Stimulated activated CD8-positive, alpha-beta memory T cell treated with anti-CD3 and anti-CD28 coated beads, Interleukin-15, amount 100 ng/mL, for 24 hours (primary cell): ENCODE measurements at places on chromosomes 13 and 19.

- no peak for DNase-seq
Measured at GRCh38 chr19:49109569-49110233, 4.5 kb upstream of the LIN7B start.

GRCh38 chr13:51728972-51729371 lies 75.0 kb downstream of the DHRS12 start:
- no peak for DNase-seq

GRCh38 chr19:42285541-42285941 lies 16.4 kb upstream of the PRR19 start:
- no peak for DNase-seq

- no peak for DNase-seq
Measured at GRCh38 chr13:80338781-80339562, 2.0 kb downstream of the SPRY2 start.

GRCh38 chr19:1513499-1514294 lies 878 bp upstream of the ADAMTSL5 start:
- DNase-seq: peak; percentile 53

- DNase-seq: no peak
Measured at GRCh38 chr19:6059988-6060599, 50.2 kb downstream of the RFX2 start.

- peak; percentile 26 for DNase-seq
Measured at GRCh38 chr13:51222037-51222685, at the start of gene FAM124A. Gene FAM124A (plus strand): TSS chr13:51222398. CDS start chr13:51222502, 104 bp downstream.

GRCh38 chr13:80345771-80346510 lies 5.0 kb upstream of the SPRY2 start:
- DNase-seq: no peak

- no peak for DNase-seq
Measured at GRCh38 chr13:26601669-26602068, 44.2 kb downstream of the WASF3 start.
